ENCODE measurements at places on chromosomes 6 and 20.

GRCh38 chr20:60101201-60101890, 143.1 kb downstream of the CDH26 start:
- DNase-seq = no peak

DNA sequence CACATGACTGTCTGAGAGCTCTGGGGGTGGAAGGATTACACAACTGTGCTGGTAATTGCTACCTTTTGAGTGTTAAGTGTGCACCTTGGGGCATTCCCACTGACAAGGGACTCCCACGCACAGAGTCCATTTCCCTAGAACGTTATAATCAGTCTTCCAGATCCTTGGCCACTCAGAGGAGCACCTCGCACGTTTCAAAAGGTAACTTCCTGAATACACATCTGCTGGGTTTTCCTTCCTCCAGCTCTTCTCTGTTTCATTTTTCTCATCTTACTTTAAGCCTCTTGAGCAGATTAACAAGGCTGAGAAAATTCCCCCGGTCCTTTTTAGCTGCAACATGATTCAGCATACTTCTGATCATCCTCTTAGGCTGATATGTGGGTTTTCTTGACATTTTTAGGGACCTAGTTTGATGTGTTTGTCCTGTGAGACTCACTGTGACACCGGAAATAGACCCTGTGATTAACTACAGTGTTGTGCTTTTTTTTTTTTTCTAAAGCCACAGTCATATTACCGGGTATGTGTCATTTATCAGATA, 98.4 kb upstream of the DUSP22 start:
- peak; percentile 78 for DNase-seq

- DNase-seq = no peak
These were observed 20.6 kb downstream of the ZFP64 start for GRCh38 chr20:52171025-52171424.

- DNase-seq = no peak
These were observed 40.8 kb downstream of the NCR2 start for GRCh38 chr6:41376176-41376575.

- no peak for DNase-seq
These were observed 175.0 kb downstream of the CARMIL1 start for GRCh38 chr6:25454136-25454535.

DNA sequence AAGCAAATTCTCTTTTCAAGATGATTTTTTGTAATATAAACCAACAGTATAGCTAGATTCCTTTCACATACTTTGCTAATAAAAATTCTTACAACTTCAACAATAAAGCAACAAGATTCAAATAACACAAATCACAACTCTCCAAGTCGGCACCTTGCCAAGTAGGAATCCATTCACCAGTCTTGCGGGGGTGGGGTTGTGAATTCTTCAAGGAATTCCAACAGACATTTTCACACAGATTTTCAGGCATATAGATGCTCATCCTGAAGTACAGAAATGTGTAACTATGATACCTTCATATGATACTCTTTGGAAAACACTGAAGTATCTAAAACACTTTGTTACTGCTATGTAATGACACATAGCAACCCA, 36.5 kb downstream of the SCML4 start:
- DNase-seq = no peak

GRCh38 chr6:72149715-72150114, 263.4 kb downstream of the RIMS1 start:
- no peak for DNase-seq
